Calu3 (cell line): ENCODE measurements at places on chromosomes 5 and 9. TPM values are rescaled to one million over a fixed set of nuclear protein-coding genes. Genes with fewer than 3 reads are reported as not detected.

GRCh38 chr5:90944116-90944515, 385.5 kb downstream of the ADGRV1 start:
- no peak for DNase-seq
- no peak overlapping the region for H3K27ac ChIP-seq
- no peak overlapping the region for H3K4me3 ChIP-seq
- peaks cover 7% of the 10 kb centered on the region for H3K36me3 ChIP-seq

- no peak for DNase-seq
- no peak overlapping the region for H3K27ac ChIP-seq
- H3K27me3 ChIP-seq: no peaks in the 10 kb centered on the region
- peaks cover 98% of the 10 kb centered on the region for H3K36me3 ChIP-seq
- H3K4me3 ChIP-seq: no peak overlapping the region
Observed at GRCh38 chr5:43304525-43304924, 8.7 kb downstream of the HMGCS1 start.

GRCh38 chr5:66739951-66740350, 143.8 kb downstream of the MAST4 start:
- H3K36me3 ChIP-seq: no peaks in the 10 kb centered on the region
- H3K4me3 ChIP-seq: no peak overlapping the region
- peaks cover 13% of the 10 kb centered on the region for H3K4me1 ChIP-seq
- no peak for DNase-seq

The PCDHGA7 gene
- total RNA-seq: 0.73 and 0.90 TPM in 2 replicates

GRCh38 chr9:96299823-96300222, 2.2 kb downstream of the HSD17B3 start:
- H3K36me3 ChIP-seq: no peaks in the 10 kb centered on the region
- no peaks in the 10 kb centered on the region for H3K4me1 ChIP-seq
- no peak overlapping the region for H3K27ac ChIP-seq
- no peaks in the 10 kb centered on the region for H3K27me3 ChIP-seq
- no peak for DNase-seq
- H3K4me3 ChIP-seq: no peak overlapping the region

- H3K4me3 ChIP-seq: no peak overlapping the region
- no peak for DNase-seq
- no peaks in the 10 kb centered on the region for H3K4me1 ChIP-seq
- H3K36me3 ChIP-seq: peaks cover 14% of the 10 kb centered on the region
- H3K27ac ChIP-seq: no peak overlapping the region
Observed at GRCh38 chr5:175526691-175527090, 48.3 kb downstream of the SFXN1 start.

- H3K36me3 ChIP-seq: no peaks in the 10 kb centered on the region
- no peaks in the 10 kb centered on the region for H3K27me3 ChIP-seq
- H3K4me3 ChIP-seq: no peak overlapping the region
- H3K27ac ChIP-seq: no peak overlapping the region
- H3K4me1 ChIP-seq: peaks cover 11% of the 10 kb centered on the region
- no peak for DNase-seq
Observed at GRCh38 chr5:57804505-57804904, 321.9 kb upstream of the ACTBL2 start.

GRCh38 chr5:171586436-171586835, 167.0 kb downstream of the FGF18 start:
- H3K27me3 ChIP-seq: peaks cover 100% of the 10 kb centered on the region
- no peaks in the 10 kb centered on the region for H3K4me1 ChIP-seq
- no peaks in the 10 kb centered on the region for H3K36me3 ChIP-seq
- H3K4me3 ChIP-seq: no peak overlapping the region

DNA sequence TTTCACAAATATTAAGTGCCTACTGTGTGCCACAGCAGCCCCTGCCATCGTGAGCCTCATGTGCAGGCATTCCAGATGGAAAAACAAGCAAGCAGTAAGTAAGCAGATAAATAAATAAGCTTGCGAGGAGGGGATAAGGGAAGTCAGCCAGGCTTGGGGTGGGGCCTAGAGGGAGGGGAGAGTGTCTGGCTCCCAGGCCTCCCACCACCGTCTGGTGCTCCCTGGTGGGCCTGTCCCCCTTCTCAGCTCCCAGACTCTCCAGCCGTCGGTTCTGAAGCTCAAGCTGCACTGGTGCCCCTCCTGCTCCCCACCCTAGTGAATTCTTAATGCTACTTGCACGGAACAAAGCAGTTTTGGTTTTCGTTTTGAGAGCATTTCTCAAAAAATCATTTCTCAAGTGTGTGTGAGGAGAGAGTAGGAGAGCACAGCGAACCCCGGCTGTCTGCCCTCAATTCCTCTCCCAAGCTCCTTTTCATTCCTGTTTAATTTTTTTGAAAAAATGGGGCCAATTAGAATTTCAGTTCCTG, 6.6 kb upstream of the IER5L start:
- DNase-seq: no peak
- no peaks in the 10 kb centered on the region for H3K27me3 ChIP-seq
- H3K27ac ChIP-seq: no peak overlapping the region
- peaks cover 24% of the 10 kb centered on the region for H3K36me3 ChIP-seq
- no peak overlapping the region for H3K4me3 ChIP-seq
- H3K4me1 ChIP-seq: peaks cover 38% of the 10 kb centered on the region

DNA sequence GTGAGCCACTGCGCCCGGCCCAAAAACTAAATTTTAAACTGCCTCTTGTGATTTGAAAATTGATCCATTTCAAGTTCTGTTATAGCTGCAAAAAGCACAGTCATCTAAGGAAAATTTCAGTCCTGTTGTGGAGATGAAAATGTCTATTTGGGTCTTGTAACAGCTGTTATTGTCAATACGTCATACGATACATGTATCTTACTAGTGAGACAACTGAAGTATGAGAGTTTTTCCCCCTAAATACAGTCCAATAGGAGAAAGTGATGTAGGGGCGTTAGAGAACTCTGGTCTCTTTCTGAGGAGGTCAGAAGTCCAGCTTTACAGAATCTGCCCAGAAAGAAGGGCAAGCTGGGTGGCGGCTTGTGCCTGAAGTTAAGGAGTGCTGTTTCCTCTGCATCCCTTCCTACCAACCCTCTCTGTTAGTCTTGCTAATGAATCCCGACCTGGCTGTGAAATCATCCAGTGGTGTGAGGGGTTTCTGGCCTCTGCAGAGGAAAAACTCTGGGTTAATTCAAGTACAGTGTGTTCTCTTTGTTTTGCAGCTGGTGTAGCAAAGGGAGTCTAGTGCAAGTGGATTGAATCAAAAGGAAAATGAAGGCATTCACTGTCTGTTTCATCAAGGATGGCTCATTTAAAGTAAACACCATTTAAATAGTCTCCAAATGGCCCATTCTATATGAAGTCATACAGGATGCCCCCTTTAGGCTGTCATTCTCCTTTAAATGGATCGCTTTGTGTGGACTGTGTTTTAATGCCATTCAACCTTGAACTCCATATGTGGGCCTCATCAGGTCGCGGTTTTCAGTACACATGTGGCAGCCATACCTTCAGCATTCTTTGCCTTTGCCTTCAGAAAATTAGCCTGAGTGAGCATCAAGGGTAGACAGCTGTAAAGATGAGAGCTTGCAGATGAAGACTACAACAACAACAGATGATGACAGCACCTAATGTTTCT, 59.0 kb downstream of the AOPEP start:
- peaks cover 4% of the 10 kb centered on the region for H3K36me3 ChIP-seq
- DNase-seq: no peak
- no peaks in the 10 kb centered on the region for H3K27me3 ChIP-seq
- peaks cover 9% of the 10 kb centered on the region for H3K4me1 ChIP-seq
- H3K27ac ChIP-seq: no peak overlapping the region
- no peak overlapping the region for H3K4me3 ChIP-seq

The C9orf153 gene
- total RNA-seq: not detected in 2 replicates

DNA sequence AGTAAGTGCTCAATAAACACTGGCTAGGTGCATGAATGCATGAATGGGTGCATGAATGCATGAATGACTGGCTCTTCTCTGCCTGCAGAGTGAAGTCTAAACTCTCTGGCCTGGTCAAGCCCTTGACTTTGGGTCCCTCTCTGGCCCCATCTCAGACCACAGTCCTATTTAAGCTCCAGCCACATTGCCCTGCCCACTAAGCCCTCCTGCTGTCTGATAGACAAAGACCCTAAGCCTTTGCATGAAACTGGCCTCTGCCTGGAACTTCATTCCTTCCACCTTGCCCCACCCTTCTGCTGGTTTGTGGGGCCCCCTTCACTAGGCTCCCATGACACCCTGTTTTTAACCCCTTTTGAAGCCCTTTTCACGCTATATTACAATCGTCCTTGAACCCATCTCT, 202.4 kb downstream of the TTLL11 start:
- H3K27me3 ChIP-seq: no peaks in the 10 kb centered on the region
- no peaks in the 10 kb centered on the region for H3K4me1 ChIP-seq
- DNase-seq: no peak
- H3K27ac ChIP-seq: no peak overlapping the region
- H3K36me3 ChIP-seq: no peaks in the 10 kb centered on the region
- H3K4me3 ChIP-seq: no peak overlapping the region

The SPATA9 gene
- 0.44 TPM in 1 of 2 replicates, not detected in the other for total RNA-seq

The C5orf22 gene
- total RNA-seq: 25.2 and 27.9 TPM in 2 replicates

- peak; percentile 3 for DNase-seq
- H3K36me3 ChIP-seq: no peaks in the 10 kb centered on the region
- H3K27me3 ChIP-seq: no peaks in the 10 kb centered on the region
- H3K4me3 ChIP-seq: no peak overlapping the region
- no peak overlapping the region for H3K27ac ChIP-seq
- H3K4me1 ChIP-seq: peaks cover 11% of the 10 kb centered on the region
Observed at GRCh38 chr5:58294598-58295305, 165.1 kb downstream of the PLK2 start.

The PCDHGA10 gene
- 2.6 and 3.7 TPM in 2 replicates for total RNA-seq

The NKD2 gene
- total RNA-seq: 0.47 and 0.93 TPM in 2 replicates

DNA sequence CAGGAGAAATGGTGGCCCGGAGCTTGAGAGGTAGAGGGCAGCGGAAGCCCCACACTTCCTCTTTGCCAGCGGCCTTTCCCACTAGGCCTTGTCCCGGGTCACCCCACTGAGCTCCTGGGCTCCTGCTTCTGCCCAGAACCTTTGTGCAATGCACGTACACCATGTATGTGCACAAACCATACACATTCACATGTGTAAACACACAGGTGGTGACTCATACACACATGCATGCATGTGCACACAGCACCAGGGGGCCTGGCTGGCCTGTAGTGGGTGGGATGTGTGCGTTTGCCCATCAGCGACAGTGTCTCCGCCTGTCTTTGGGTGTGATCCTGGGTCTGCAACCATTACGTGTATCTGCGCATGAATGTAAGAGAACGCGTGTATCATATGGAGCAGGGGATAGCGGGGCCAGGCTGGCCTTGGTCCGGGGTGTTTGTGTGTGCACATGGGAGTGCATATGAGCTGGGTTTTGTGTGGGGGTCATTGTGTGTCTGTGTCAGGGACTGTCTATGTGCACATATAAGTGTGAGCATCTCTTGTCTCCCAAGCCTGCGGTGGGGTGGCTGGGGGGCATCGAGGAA, 43.7 kb downstream of the PSD2 start:
- no peaks in the 10 kb centered on the region for H3K4me1 ChIP-seq
- no peak for DNase-seq
- H3K4me3 ChIP-seq: no peak overlapping the region
- peaks cover 99% of the 10 kb centered on the region for H3K27me3 ChIP-seq
- H3K27ac ChIP-seq: no peak overlapping the region
